ENCODE measurements at places on chromosomes 12 and 14.
A peak's percentile ranks its signal among the peaks of the same experiment; 100 is the strongest.

- no peak for DNase-seq
Measured at GRCh38 chr12:89892436-89892835, 183.8 kb upstream of the ATP2B1 start.

DNA sequence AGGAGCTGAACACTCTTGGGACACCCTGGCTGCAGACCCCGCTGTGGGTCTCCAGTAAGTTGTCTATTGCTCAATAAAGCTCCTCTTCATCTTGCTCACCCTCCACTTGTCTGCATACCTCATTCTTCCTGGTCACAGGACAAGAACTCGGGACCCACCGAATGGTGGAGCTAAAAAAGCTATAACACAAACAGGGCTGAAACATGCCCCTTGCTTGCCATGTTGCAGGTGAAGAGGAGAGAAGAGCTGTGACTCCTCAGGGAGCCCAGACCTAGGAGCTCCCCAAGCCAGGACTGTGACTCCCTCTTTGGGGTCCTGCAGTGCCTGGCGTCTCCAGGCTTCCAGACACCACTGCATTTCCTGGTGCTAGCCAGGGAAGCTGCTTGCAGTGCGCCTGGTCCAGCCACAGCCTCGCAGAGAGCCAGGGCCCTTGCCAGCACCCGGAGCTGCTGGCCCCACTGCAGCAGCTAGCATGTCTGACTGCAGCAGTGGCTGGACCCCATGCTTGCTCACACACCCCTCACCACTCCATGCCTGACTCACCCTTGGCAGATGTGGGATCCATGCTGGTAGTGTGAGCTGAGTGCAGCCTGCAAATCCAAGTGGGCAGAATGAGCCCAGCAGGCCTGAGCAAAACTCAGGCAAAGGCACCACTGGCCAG is 37.1 kb upstream of the OR5AU1 start:
- DNase-seq = no peak

- no peak for DNase-seq
Measured at GRCh38 chr12:2485681-2486080, 309.1 kb upstream of the FKBP4 start.

GRCh38 chr14:68522510-68523325 is 270.1 kb downstream of the ZFP36L1 start:
- no peak for DNase-seq

DNA sequence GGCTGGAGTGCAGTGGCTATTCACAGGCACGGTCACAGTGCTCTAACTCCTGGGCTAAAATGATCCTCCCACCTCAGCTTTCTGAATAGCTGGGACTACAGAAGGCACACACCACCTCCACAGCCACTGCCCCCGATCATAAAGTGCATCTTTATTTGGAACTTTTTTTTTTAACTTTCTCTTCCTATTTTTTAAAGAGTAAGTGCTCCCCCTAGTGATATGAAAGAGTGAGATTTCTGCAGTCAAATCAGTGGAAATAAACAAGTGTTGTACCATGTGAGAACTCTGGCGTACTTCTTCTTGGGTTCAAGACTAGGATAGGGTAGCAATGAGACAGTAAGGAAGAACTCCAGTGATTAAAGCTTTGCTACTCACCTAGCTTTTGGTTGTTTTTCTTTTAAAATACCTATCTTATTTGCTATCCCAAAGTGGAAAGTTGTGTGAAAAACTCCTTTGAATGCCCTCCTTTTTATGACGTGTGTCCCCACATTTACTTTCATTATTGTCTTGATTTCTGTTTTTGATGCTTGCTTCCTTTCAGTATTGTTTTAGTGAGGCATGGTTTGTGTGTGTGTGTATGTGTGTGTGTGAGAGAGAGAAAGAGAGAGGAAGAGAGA is 6.6 kb downstream of the PPP4R4 start:
- no peak for DNase-seq

DNA sequence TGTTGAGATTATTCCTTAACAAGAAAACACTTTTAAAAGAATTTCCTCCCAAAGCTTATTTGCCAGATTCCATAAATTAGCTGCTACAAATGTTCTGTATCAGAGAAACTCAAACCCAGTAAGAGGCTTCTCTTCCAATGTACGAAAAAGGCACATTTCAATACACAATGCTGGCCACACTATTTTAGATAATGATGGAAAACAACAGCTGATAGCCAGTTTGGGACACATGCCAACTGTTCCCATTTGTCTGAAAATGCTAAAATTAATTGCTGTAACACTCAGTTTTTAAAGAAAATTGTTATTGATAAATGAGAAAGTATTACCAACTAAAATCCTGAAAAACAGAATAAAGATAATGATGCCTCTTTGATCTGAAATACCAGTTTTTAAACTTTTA is 4.4 kb downstream of the CFL2 start:
- no peak for DNase-seq

DNA sequence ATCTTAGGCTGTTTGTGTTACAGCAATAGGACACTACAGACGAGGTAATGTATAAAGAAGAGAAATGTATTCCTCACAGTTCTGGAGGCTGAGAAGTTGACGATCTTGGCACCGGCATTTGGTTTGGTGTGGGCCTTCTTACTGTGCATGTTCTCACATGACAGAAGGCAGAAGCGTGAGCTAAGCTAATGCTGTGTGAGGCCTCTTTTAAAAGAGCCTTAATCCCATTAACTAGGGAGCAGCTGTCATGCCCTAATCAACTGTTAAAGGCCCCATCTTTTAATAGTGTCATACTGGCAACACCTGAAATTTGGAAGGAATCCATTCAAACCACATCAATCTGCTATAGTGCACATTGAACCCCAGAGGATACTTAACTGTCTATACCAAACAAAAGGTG is 992.9 kb downstream of the GALC start:
- no peak for DNase-seq

GRCh38 chr14:26173581-26174110 is 424.2 kb downstream of the NOVA1 start:
- DNase-seq = no peak

- DNase-seq = no peak
Measured at GRCh38 chr14:29815016-29815674, 112.5 kb downstream of the PRKD1 start.

DNA sequence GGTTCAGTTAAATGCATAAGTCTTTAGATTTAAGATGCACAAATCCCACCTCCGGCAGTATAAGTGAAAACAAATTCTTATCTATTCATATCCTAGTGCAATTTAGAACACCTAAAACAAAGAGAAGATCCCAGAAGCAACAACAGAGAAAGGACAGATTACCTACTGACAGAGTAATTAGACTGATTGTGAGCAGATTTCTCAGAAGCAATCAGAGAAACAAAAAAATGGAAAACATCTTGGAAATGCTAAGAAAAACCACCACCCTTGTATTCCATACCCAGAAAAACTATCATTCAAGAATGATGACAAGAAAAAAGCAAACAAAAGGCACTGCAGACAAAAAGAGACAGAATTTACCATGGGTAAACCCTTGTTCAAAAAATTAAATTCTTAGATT is 47.6 kb upstream of the SELPLG start:
- DNase-seq = no peak

DNA sequence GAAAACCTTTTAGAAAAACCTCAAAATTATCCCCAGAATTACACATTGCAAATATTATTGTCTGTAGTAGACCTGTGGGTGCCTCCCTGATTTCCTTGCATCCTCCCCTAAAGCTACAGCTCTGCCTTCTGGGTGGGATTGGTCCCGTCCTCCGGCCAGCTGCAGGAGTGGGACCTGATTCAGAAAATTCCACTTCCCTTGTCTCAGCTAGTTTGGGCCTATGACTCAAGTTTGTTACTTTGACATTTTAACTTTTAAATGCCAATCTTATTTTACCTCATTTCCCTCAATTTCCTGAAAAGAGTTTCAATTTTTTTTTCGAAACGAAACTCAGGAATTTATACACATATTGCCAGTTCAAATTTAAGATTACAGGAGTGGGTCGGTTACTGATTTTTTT is 13.2 kb upstream of the SLC41A2 start:
- no peak for DNase-seq

DNA sequence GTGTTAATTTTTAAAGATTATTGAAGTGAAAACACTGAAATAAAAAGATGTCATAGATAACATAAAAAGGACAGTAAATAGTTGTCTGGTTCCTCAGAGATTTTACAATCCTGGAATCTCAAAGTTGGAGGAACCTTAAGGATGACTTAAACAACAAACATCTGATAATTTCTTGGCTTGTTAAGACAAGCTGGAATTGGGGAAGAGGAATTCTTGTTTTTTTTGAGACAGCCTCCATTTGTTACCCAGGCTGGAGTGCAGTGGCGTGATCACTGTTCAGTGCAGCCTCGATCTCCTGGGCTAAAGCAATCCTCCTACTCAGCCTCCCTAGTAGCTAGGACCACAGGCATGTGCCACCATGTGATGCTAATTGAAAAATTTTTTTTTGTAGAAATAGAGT is 2.3 kb downstream of the ZNF410 start:
- no peak for DNase-seq

DNA sequence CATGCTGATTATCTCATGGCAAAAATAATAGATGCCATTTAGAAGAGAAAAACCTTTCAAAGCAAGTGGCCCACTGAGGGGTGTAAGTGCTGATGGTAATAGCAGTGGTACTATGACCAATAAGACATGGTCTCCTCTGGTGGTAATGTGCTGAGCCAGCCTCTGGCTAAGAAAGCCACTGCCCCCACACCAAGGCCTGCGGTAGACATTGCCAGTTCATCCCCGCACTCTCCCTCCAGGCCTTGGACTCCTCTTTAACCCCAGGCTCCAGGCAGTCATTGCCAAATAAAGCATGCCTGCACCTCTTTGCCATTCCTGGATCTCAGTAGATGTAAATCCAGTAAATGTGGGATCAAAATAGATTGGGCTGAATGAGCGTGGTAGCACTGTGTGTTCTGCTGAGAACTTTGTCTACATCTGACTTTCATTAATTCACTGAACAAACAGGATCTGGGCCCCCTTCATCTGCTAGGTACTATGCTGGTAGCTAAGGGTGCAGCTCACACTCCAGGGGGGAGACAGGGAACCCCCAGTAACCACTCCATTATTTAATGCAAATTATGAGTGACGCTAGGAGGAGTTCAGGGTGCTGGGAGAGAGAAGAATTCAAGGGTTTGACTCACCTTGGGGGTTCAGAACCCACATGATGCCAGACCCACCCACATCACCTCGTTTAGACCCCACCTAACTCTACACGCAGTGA is 89.3 kb downstream of the BCL11B start:
- no peak for DNase-seq

GRCh38 chr12:49331380-49332222 is 5.4 kb downstream of the C1QL4 start:
- DNase-seq = peak; percentile 50

- no peak for DNase-seq
Measured at GRCh38 chr12:11652351-11653040, 3.0 kb downstream of the ETV6 start.

DNA sequence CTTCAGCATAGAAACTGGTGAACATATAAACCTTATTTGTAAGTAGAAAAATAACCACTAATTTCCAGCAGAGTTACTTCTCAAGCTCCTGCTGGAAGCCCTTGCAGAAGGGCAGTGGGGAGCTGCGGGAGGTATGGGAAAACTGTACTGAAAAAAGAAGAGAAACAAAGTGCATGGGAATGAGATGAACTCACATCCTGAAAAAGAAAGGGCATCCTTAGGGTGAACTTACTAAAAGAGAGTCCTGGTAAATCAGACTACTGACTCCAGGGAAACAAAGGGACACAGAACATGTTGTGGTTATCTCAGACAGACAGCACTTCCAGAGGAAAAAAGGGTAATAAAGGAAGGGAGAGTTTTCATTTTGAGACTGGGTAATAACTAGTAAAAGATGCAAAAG is 515.1 kb downstream of the RPL10L start:
- DNase-seq = no peak

DNA sequence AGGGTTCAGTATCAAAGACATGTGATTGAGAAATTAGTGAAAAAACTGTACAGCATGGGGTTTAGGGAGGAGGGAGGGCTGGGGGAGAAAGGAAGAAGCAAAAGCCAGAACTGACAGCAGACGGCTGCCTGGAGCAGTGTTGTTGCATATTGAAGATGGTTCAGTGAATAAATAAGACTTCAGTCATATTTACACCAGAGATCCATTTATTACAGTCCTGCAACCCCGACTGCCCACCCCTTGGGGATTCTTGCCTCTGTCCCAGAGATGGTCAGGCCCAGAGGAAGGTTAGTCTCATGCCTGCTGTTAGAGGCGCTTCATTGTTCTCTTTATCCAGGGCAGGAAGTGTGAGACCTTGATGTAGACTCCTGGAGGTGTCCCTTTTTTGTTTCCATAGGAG is 3.2 kb downstream of the GZMH start:
- no peak for DNase-seq

DNA sequence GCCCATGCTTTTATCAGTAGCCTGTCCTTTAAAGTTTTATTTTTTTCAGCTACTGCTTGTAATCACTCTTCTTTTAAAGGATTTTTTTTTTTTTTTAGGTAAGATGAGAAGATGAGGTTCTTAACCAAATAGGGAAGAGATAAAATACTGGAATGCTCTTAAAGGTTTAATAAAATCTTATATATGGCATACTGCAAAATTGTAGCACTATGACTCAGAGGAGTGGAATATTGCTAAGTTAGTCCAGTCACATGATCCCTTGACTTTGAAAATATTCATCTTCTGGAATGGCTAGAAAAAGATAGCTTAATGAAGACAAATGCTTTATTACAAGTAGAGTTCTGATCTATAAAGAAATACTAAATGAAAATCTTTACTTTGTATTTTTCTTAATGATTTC is 116.6 kb downstream of the NAV3 start:
- no peak for DNase-seq

DNA sequence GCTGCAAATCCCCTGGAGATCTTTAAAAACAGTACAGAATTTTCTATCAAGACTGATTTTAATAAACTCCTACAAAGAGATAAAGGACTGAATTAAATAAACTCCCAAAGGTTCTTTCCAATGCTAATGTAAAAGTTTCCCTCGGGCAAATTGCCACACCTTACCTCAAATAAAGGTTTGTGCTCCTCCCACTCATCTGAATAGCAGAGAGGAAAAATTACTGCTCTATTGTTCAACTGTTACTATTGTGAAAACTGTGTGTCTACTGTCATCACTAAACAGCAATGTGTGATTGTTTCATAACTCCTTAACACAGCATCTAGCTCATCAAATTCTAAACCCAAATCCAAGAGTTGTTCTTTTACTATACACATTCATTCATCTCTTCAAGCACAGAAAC is 3.2 kb downstream of the SPTLC2 start:
- DNase-seq = no peak

- DNase-seq = no peak
Measured at GRCh38 chr12:94805749-94806529, 155.6 kb upstream of the TMCC3 start.

DNA sequence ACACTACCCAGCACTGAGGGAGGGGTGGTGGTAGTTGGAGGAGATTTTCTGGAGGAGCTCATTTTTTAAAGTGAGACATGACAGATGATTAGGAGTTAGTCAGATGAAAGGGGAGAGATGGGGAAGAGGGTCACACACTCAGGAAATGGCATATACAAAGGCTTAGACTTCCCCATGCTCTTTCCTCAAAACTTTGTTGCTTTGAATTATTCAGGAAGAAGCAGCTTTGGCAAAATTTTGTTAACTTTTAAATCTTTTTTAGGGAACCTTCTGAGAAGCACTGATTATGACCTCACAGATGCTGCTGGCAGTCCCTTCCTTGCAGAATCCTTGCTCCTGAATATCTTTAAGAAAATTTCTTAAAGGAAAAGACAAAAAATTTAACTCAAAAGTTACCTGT is 19.8 kb downstream of the ALDH6A1 start:
- DNase-seq = no peak
